Fibroblast of lung (primary cell): ENCODE measurements at places on chromosomes 4 and X. TPM values are rescaled to one million over a fixed set of nuclear protein-coding genes. Genes with fewer than 3 reads are reported as not detected.

Gene ADH7
- total RNA-seq = 0.17 TPM in 1 of 2 replicates, not detected in the other

Gene TSPAN7
- total RNA-seq = not detected in 2 replicates

Gene LRRC66
- total RNA-seq = 0.51 and 0.83 TPM in 2 replicates

Gene EVC2
- 15.9 and 16.5 TPM in 2 replicates for total RNA-seq

DNA sequence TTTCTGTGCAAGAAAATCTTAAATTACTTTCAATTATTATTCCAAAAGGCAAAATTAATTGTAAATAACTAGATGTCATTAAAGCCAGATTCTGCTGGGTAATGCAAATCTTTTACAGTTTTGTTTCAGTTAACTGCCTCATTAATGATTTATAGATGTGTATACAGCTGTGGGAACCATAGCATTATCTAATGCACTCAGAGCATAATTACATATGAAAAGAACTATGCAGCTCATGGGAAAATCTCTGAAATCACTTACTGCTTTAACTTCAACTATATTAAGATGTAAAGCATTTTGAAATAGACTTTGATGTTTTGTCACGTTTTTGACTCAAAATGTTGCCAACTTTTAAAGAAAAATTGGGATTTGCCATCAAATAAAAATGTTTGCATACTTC is 630.3 kb upstream of the KLHL4 start:
- no peak for DNase-seq
